ENCODE measurements at places on chromosomes 7 and 10.

GRCh38 chr10:91525896-91526712 is 106.8 kb downstream of the PPP1R3C start:
- DNase-seq: no peak

- no peak for DNase-seq
These were observed 33.8 kb upstream of the ARMS2 start for GRCh38 chr10:122420624-122421007.

DNA sequence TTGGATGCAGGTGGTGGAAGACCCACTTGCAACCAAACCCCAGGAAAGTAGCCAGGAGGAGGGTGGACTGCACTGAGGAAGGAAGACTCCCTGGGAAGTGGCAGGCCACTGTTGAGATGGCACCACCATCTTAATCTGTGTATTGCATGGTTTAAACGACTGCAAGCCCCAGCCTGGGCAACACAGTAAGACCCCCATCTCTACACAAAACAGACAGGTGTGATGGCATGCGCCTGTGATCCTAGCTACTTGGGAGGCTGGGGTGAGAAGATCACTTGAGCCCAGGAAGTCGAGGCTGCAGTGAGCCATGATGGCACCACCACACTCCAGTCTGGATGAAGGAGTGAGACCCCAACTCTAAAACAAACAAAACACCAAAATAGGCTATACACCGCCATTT is 9.7 kb upstream of the BCL7B start:
- DNase-seq: no peak

DNA sequence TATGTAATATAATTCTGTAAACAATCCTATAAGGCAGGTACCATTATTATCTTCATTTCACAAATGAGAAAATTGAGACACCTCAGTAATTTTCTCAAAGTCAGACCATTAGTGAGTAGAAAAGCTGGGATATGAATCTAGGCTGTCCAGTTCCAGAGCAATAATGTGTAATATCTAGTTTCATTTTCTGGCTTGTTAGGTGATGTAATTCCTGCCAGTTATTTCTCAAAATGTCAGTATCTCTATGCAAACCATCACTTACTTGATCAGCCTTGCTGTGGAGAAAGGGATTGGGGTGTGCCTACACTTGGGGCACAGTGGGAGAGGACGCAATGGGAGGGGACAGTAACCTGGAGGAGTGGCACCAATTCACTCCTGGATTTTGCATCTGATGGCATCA is 157.5 kb downstream of the LYZL1 start:
- DNase-seq: no peak

DNA sequence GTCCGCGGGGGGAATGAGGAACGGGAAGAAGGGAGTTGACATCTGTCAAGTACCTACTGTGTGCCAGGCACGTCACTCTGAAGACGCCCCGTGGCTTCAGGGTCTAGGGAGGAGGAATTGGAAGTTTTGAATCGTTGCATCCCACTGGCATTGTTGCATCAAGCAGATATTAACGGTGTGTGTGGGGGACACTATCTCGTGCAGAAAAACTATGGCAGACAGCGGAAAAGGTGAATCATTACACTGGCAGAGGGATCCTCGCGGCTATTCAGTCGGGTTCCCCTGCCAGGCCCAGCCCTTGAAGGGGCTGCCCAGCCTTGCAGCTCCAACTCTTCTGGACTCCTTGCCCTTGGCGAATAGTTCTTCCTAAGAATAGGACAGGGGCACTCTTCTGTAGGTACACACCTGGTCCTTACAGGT is 1.0 kb upstream of the KIAA1549 start:
- DNase-seq: no peak

DNA sequence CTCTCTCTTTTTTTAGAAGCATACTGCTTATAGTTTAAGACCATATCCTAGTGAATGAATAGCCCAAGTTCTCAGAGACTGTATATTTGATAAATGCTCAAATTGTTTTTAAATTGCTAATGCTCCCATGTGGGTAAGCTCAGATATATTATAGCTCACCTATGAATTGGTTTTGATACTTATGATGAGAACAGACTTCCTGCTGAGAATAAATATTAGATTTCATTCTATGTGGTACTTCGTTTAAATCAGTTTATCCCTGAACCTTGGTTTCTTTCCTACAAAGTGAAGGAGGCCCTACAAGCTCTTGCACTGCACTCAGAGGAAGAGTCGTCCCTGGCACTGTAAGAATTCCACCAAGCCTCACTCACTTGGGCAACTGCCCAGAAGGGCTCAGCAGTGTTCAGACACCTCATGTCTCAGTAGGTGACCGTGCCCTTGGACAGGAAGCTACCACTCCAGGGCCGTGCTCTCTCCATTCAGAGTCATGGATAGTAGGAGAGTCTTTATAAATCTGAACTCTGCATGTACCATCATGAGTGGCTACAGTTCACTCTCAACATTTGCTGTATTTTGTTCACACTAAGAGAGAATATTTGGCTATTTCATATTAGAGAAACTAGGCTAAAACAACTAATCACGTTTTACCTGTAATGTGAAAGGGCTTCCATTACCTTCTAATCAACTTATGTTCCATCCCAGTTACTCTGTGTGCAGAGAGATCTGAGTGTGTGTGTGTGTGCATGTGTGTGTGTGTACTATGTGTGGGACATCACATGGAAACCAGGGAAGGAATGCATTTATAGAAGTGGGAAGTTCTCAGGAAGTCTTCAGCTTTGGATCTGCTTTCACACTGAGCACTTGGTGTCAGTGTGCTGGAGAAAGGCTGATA is 93.8 kb downstream of the PTPRE start:
- no peak for DNase-seq

DNA sequence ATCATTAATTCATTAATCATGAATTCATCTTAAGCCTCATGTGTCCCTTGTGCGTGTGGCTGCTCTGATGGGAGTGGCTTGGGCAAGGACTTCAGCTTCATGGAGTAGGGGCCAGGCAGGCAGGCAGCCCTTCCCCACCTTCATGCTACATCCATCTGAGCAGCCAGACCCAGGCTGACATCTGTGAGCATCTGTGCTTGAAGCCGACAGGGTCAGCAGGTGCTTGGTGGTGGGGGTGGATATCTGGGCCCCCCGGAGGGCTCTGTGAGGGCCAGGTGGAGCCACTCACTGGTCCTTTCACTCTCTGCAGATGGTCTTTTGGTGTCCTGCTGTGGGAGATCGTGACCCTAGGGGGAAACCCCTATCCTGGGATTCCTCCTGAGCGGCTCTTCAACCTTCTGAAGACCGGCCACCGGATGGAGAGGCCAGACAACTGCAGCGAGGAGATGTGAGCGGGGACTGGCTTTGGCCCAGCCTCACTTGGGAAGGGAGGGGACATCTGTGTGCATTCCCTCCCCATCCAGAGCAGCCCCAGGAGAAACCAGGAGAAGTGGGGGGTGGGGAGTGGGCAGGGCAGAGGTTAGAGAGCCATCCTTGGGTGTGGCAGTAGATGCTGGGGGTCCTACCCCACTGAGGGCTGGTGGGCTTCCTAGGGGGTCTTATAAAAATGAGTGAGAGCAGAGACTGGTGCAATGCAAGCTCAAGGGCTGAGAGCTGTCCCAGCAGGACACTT is 14.7 kb upstream of the CSGALNACT2 start:
- no peak for DNase-seq

DNA sequence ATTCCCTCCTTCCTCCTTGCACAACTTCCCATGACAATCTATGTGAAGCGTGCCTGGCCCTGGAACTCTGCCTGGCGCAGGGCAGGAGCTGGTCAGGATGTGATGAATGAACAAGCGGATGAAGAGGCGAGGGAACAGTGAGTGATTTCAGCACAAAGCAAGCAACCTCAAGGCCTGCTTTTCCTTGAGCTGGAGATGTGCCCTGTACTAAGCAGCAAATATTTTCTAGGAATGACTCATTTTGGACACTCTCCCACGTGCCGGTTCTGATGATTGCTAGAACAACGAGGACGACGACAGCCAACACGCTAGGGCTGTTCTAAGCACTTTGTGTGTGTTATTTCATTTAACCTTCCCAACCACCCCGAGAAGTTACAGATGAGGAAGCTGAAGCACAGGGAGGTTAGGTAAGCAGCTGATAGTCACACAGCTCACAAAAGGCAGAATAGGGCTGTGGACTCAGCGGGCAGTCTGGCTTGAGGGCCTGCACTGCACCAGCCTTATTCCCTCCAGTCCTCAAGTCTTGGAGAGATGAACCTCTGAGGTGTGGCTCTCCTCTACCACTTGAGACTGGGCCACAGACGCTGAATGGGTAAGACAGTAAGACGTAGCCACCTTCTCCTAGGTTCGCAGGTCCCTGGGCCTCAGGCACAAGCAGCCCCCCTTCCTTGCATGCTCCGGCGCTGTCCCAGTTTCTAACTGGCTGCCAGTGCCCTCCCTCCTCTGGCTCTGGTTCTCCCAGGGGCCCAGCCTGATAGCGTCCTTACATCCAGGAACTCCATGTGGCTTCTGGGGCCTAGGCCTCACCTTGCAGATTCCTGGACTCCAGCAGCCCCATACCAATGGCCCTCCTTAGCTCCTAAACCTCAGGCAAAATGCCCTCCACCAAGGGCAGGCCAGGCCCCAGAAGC is 59.0 kb downstream of the YKT6 start:
- DNase-seq: no peak

DNA sequence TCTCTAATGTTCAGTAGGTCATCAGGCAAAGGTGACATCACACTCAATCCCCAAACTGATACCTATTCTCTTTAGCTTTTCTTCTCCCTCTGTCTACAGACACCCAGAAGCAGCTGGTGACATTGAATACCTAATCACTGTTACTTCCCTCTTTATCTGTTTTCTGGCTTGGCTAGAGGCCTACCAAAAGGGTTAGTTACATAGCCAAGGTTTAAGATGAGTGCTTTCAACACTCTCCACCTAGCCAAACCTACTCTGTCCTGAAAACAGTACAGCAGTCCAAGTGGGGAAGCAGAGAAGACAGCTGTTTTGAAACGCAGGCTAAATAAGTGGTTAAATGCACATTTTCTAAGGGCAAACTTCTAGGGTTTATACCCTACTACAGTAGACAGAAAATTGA is 39.4 kb downstream of the CCNJ start:
- DNase-seq: no peak

GRCh38 chr10:130751851-130752250 is 559.7 kb downstream of the TCERG1L start:
- no peak for DNase-seq

DNA sequence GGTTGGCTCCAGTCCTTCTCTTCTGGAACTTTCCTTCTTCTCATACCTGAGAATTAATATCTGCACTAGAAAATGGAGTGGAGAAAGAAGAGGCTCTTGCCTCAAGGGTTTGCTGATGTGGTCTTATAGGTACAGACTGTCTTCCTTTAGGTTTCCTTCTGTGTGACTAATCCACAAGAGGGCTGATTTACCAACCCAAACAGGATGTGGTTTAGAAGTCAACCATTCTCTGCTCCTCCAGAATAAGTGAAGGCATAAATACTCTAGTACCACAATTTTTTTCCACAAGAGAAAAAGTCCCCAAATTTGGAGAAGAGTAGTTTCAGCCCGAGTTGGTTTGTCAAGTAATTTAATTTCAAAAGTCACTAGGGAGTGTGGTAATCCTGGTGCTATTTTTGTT is 85.8 kb downstream of the NRP1 start:
- DNase-seq: no peak

GRCh38 chr10:30037620-30038336 is 21.6 kb downstream of the JCAD start:
- no peak for DNase-seq

- DNase-seq: no peak
These were observed 106.6 kb downstream of the ACTR3B start for GRCh38 chr7:152866125-152866524.

DNA sequence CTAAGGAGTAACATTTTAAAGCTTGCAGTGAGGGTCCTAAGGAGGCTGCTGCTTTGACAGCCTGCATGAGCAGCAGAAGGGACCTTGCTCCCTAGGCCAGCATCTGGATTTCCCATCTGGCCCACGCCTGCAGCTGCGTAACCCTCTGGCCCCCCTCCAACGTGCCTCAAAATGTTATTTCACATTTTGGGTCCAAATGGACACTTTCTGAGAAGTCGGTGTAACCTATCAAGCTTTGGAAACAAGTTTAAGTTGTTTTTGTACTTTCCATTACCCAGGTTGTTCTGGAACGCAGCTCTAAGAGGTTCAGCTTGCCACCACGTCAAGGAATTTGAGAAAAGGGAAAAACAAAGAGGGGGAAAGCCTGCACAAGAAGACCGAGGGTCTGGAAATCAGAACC is 338.3 kb downstream of the KCNMA1 start:
- DNase-seq: no peak

- DNase-seq: no peak
These were observed 43.4 kb downstream of the LDB3 start for GRCh38 chr10:86711513-86712316.

GRCh38 chr7:4085937-4086691 is 596.0 kb upstream of the FOXK1 start:
- no peak for DNase-seq

- no peak for DNase-seq
These were observed 41.6 kb upstream of the SDHAF3 start for GRCh38 chr7:97075928-97076327.

DNA sequence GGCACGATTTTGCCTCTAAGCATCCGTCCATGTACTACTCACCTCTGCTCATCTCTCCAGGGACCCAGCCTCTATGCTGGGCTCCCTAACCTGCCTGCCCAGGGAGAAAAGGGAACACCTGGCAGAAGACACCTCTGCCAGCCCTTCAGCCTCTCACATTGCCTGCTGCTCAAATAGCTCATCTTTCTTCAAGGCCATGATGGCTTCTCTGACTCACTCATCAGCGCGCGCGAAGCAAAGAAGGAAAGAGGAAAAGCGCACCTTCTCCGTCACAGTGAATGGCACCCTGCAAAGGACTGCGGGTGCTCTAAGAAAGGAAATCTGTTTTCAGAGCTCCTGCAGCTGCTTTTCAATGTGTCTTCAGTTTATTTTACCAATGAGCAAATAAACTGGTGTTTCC is 174.0 kb downstream of the PRKAG2 start:
- DNase-seq: no peak

- DNase-seq: no peak
These were observed 156.8 kb upstream of the GPR26 start for GRCh38 chr10:123509338-123509737.

DNA sequence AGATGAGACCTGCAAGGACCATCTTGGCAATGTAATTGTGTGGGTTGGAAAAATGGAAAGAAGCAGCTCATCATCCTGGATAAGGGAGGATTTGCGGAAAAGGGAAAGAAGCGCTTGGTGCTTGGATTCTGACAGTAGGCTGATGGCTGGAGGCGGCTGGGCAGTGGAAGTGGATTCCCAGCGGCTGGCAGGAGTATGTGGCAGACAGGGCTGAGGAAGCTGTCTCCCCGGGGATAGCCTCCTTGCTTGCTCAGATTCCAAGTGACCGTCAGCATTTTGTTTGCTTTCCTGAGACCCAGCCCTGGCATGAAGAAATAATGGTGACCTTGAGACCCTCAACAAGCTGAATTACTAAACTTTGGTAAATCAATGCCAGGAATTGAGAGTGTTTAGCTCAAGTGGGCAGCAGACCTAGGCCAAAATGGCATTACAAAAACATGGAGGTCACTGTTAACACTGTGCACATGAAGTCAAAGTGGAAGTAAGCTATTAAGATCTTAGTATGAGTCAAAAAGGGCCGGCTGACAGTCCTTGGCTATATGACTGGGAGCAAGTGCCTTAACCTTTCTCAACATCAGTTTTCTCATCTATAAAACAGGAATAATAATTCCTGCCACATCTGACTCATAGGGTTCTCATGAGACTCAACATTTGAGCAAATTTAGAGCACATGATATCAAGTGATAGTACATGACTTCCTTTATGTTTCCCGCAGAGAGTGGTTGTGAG is 21.3 kb downstream of the SLC25A28 start:
- no peak for DNase-seq

GRCh38 chr7:19215412-19215811 is 70.2 kb upstream of the FERD3L start:
- no peak for DNase-seq
